ENCODE measurements at places on chromosomes 4 and X.

DNA sequence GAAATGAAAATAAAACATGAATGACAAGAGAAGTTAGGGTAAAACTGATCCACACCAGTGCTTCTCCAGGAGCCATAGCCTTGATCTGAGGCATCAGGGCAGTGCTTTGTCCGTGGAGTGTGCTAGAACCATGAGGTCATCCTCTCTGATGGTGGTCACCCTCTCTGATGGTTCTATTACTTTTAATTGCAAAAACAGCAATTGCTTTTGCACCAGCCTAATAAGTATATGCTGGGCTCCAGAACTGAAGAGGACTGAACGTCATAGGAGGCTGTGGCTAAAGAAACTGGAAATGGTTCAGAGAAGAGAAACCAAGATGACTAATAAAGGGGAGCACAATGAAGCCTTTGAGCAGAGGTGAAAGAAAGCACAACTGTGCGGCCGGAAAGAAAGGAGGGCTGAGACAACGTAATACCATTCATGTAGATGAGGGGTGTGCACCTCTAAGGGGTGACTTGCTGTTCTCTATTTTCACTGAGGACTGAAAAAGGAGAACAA lies 17.0 kb upstream of the TMEM154 start:
- H3K4me3 ChIP-seq, result no peak overlapping the region
- DNase-seq, result no peak
- H3K27ac ChIP-seq, result no peak overlapping the region
- peaks cover 11% of the 10 kb centered on the region for H3K4me1 ChIP-seq
- H3K36me3 ChIP-seq, result no peaks in the 10 kb centered on the region
- H3K27me3 ChIP-seq, result peaks cover 5% of the 10 kb centered on the region

- no peaks in the 10 kb centered on the region for H3K36me3 ChIP-seq
- no peak overlapping the region for H3K4me3 ChIP-seq
- no peak overlapping the region for H3K27ac ChIP-seq
- no peaks in the 10 kb centered on the region for H3K27me3 ChIP-seq
Observed at GRCh38 chr4:138981930-138982390, 33.6 kb upstream of the NOCT start.

- DNase-seq, result no peak
- no peaks in the 10 kb centered on the region for H3K4me1 ChIP-seq
- H3K27ac ChIP-seq, result no peak overlapping the region
- no peak overlapping the region for H3K4me3 ChIP-seq
- H3K27me3 ChIP-seq, result no peaks in the 10 kb centered on the region
Observed at GRCh38 chrX:134246282-134246681, 9.3 kb downstream of the CCDC160 start.

DNA sequence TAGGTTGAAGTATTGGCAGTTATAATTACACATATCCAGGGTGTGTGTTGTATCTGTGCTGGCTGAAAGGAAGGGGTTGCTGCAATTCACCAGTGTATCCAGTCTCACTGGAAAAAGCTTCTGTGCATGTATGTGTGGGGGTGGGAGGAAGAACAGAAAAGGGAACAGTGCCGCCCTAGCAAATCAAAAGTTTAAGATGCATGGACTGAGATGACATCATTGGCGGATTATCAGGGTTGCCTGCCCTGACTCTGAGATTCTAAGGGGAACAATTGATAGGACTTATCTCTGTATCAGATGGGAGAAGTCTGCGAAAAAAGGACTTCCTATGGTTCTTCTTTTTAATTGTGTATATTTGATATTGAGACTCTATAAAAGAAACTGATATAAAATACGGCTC lies 3.5 kb downstream of the SLC25A43 start:
- H3K36me3 ChIP-seq, result no peaks in the 10 kb centered on the region
- DNase-seq, result no peak
- H3K27me3 ChIP-seq, result no peaks in the 10 kb centered on the region

- H3K4me3 ChIP-seq, result no peak overlapping the region
- no peak overlapping the region for H3K27ac ChIP-seq
- H3K36me3 ChIP-seq, result no peaks in the 10 kb centered on the region
- no peak for DNase-seq
- H3K4me1 ChIP-seq, result no peaks in the 10 kb centered on the region
- H3K27me3 ChIP-seq, result no peaks in the 10 kb centered on the region
Observed at GRCh38 chr4:140893939-140894338, 137.8 kb upstream of the TBC1D9 start.

GRCh38 chr4:101348995-101349800 lies 1.9 kb upstream of the PPP3CA start:
- H3K27ac ChIP-seq, result no peak overlapping the region
- DNase-seq, result no peak
- H3K27me3 ChIP-seq, result peaks cover 31% of the 10 kb centered on the region
- peaks cover 28% of the 10 kb centered on the region for H3K4me1 ChIP-seq

- H3K4me1 ChIP-seq, result no peaks in the 10 kb centered on the region
- H3K27ac ChIP-seq, result no peak overlapping the region
- no peak for DNase-seq
Observed at GRCh38 chr4:165355900-165356300, 22.9 kb upstream of the CPE start.

DNA sequence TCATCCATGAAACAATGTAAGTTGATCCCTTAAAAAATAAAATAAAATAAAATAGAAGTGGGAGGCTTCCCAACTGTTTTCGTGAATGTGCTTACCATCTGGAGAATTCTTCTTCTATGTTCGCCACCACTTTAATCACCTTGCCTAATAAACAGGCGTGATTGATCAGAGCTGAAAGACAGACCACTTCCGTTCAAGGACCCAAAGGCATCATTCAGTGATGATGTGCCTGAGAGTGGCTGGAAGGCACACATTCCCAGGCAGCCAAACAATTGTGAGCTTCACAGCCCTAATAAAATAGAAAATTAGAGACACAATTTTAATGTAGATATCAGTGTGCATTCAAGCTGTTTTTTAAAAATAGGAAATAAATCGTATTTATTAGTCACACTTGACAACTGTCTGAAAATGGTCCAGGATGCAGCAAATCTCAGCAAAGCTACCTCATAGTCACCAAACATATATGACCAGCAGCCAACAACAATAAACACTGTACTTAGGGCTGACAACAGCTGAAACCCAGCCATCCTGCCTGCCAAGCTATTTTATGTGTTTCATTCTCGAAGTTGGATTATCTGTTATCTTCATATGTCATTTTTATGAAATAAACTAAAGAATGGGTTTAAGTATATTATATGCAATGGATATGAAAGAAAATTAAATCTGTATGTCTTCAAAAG lies 163.2 kb upstream of the FAM9B start:
- H3K4me1 ChIP-seq, result peaks cover 3% of the 10 kb centered on the region
- H3K27me3 ChIP-seq, result no peaks in the 10 kb centered on the region
- no peak overlapping the region for H3K27ac ChIP-seq
- no peak overlapping the region for H3K4me3 ChIP-seq
- no peaks in the 10 kb centered on the region for H3K36me3 ChIP-seq

DNA sequence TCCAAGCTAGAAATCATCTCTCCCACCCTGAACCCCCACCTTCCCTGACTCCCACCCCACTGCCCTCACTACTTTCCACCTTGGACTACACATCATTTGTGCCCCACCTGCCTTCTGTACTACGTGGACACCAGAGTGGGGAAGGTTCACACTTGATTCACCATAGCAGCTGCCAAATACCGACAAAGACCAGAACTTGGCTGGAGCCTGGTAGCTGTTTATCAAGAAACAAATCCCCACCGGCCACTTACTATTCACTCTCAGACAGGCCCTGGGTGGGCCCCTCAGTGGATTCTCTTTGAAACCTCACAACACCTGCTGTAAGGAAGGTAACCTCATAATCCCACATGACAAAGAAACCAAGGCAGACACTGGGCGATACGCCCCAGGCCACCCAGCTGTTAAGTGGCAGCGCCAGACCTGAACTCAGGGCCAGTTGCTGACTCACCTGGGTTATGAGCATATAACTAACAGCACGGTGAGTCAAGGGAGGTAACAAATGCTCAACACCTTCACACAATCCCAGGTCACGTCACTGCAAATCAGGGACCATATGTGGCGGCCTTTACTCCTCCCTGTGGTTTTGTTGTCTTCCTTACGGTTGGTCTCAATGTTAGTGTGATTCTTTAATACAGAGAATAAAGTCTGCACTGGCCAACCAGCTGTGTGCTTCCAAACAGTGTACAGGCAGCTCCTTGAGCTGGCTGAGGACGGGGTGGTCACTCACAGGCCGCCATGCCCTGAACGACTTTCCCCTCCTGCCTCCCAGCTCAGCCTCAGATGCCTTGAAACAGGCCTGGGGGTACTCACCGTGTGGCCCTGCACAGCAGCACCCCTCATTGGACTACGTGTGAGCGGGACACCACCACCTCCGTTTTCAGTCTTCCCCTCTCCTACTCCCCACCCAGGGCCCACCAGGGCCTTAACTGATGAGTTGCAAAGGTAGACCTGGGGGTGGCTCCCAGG lies 7.5 kb downstream of the WDR1 start:
- peak overlapping the region; percentile 71 for H3K4me3 ChIP-seq
- H3K4me1 ChIP-seq, result peaks cover 75% of the 10 kb centered on the region
- peaks cover 8% of the 10 kb centered on the region for H3K36me3 ChIP-seq
- DNase-seq, result no peak
- H3K27ac ChIP-seq, result peak overlapping the region; percentile 91

- no peak for DNase-seq
- H3K27ac ChIP-seq, result no peak overlapping the region
- H3K4me3 ChIP-seq, result no peak overlapping the region
Observed at GRCh38 chr4:100695039-100695654, 177.3 kb upstream of the EMCN start.

- H3K27ac ChIP-seq, result peak overlapping the region; percentile 82
- no peak overlapping the region for H3K4me3 ChIP-seq
- H3K4me1 ChIP-seq, result peaks cover 11% of the 10 kb centered on the region
- H3K36me3 ChIP-seq, result no peaks in the 10 kb centered on the region
- no peak for DNase-seq
- no peaks in the 10 kb centered on the region for H3K27me3 ChIP-seq
Observed at GRCh38 chr4:26839534-26839951, 21.1 kb upstream of the STIM2 start.

DNA sequence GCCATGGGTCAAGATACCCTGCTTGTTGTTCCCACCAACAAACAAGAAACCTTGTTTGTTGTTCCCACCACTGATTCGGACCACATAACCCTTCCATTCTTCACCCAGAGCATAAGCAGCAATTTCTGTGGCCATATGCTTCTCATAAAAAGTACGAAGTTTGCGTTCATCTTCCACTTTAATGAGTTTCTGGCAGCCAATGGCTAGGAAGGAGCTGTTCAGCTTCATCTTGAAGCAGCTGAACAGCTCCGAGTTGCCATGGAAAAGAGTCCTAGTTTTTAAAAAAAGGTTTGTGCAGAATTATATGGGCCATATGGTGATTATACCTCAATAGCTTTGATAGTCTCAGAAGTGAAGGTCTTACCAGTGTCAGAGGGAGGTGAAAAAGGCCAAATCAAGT lies 65.3 kb downstream of the ENOPH1 start:
- H3K4me1 ChIP-seq, result no peaks in the 10 kb centered on the region
- H3K27me3 ChIP-seq, result no peaks in the 10 kb centered on the region
- H3K36me3 ChIP-seq, result peaks cover 3% of the 10 kb centered on the region

- H3K4me1 ChIP-seq, result peaks cover 60% of the 10 kb centered on the region
- peak overlapping the region; percentile 47 for H3K4me3 ChIP-seq
- H3K27ac ChIP-seq, result no peak overlapping the region
- no peaks in the 10 kb centered on the region for H3K36me3 ChIP-seq
Observed at GRCh38 chrX:9525511-9526248, 60.8 kb downstream of the TBL1X start.

DNA sequence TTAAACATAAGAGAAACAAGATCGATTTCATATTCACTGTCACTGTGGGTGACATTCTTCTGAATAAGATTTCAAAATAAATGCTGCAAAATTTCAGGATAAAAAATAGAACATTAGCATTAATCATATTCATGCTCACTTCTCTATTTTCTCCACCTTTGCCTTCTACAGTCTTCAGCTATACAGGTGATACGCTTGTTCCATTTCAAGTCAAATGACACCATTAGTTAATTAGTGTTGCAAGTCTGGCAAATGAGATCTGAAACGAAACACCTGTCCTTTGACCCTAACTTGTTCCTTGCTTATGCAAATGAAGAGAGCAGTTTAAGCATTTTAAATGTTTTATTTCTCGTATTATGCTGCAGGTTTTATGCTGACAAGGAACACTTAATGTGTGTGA lies 667.5 kb upstream of the MAGEB2 start:
- H3K36me3 ChIP-seq, result no peaks in the 10 kb centered on the region
- H3K4me3 ChIP-seq, result no peak overlapping the region
- H3K27ac ChIP-seq, result no peak overlapping the region
- no peak for DNase-seq

- DNase-seq, result no peak
- peaks cover 17% of the 10 kb centered on the region for H3K36me3 ChIP-seq
- H3K27me3 ChIP-seq, result peaks cover 29% of the 10 kb centered on the region
Observed at GRCh38 chr4:306551-306961, 1.3 kb upstream of the ZNF732 start.

DNA sequence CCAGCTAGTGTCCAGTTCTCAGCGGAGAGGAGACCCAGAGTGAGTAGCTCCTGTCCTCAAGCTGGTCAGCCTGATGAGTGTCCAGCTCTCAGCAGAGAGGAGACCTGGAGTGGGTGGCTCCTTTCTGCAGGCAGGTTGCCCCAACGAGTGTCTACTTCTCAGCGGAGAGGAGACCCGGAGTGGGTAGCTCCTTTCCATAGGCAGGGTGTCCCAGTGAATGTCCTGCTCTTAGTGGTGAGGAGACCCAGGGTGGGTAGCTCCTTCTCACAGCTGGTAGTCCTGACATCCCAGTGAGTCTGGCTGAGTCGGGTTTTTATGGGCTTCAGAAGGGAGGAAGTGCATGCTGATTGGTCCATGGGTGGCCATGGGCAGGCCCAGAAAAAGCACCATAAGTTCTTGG lies 55.7 kb upstream of the NUDT6 start:
- no peaks in the 10 kb centered on the region for H3K27me3 ChIP-seq
- DNase-seq, result no peak
- no peaks in the 10 kb centered on the region for H3K4me1 ChIP-seq
- no peak overlapping the region for H3K27ac ChIP-seq

DNA sequence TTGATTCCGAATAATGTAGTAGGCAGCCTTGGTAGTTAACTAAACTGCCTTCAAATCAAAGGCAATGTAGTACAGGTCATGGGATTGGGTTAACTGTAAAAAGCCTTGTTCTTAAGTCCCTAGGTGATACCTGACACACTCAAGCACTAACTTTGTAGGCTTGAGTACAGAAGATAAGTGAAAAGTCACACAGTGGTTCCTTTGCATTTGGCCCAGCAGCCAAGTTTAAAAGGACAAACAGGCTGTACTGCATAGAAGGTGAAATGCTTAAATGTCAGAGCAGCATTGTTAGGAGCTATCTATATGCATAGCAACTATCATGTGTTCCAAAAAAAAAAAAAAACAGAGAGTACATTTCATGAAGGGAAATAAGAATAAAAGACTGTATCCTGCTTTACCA lies 178.4 kb downstream of the ATOH1 start:
- no peaks in the 10 kb centered on the region for H3K4me1 ChIP-seq
- no peak for DNase-seq
- no peaks in the 10 kb centered on the region for H3K27me3 ChIP-seq
- H3K4me3 ChIP-seq, result no peak overlapping the region

- H3K27ac ChIP-seq, result no peak overlapping the region
- no peaks in the 10 kb centered on the region for H3K4me1 ChIP-seq
- H3K4me3 ChIP-seq, result no peak overlapping the region
- no peaks in the 10 kb centered on the region for H3K27me3 ChIP-seq
- peaks cover 8% of the 10 kb centered on the region for H3K36me3 ChIP-seq
Observed at GRCh38 chrX:21606002-21606401, 52.1 kb downstream of the KLHL34 start.
